ENCODE measurements at places on chromosomes 12 and 14.

GRCh38 chr12:14577344-14577743, 9.7 kb upstream of the PLBD1 start:
- DNase-seq: no peak

- DNase-seq: no peak
These were observed 181.4 kb downstream of the SYT1 start for GRCh38 chr12:79046021-79046420.

GRCh38 chr14:89178376-89178775, 238.7 kb downstream of the FOXN3 start:
- no peak for DNase-seq

DNA sequence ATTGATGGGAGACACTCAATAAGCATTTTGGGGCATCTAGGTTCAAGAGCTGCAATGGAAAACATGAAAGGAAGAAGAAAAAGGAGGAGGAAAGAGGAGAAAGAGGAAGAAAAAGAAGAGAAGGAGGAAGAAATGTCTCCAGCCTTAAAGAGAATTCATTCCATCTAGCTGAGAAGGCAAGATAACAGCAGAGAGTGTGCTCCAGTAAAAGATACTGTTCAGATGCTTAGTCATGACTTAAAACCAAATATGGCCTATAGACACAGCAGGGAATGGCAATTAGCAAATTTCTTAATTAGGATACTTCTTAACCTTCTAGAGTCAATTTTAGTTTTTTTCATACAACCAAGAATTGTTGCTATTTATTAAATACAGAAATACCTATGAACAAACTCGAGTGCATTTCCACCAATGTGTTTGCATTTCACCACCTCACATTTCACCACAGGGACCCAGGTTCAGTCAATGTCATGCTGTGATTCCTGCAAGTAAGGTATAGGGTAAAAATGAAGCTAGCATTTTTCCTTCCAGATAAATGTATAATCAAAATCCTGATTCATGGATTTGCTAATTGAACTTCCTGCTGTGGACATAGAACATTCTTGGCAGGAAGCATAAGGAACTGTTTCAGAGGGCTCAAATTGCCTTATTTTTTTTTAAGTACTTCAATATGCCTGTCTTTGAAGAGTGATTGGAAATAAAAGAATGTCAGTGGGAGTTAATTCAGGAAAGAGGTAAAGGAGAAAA, 177.8 kb downstream of the RPS29 start:
- no peak for DNase-seq

DNA sequence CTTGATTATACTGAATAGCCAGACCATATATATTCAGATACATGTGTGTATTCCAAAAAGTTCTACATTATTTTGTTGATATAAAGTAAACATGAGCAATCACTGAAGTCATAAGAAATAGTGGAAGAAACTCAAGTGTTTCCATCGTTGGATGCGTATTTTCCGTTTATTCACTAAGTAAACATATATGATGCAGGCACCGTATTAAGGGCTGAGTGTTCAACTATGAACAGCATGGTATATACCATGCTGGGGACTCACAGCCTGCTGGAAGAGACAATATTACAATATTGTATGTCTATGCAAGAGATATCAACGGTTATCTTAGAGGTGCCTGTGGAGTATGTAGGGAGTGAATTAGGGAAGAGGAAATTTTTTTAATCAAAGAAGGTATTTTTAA, 1.2 kb downstream of the PYROXD1 start:
- DNase-seq: no peak

All from ACHN (cell line).